Breast epithelium (tissue), 4 donors: ENCODE measurements at places on chromosomes 3 and 15. TPM values are rescaled to one million over a fixed set of nuclear protein-coding genes. Genes with fewer than 3 reads are reported as not detected.

- H3K4me1 ChIP-seq = no peaks in the 10 kb centered on the region
- H3K27ac ChIP-seq = no peak overlapping the region
- H3K36me3 ChIP-seq = no peaks in the 10 kb centered on the region
- DNase-seq = no peak
- H3K4me3 ChIP-seq = no peak overlapping the region
- H3K27me3 ChIP-seq = no peaks in the 10 kb centered on the region
Measured at GRCh38 chr3:69326855-69327300, 59.0 kb downstream of the FRMD4B start.

- H3K4me3 ChIP-seq = no peak overlapping the region
- H3K36me3 ChIP-seq = no peaks in the 10 kb centered on the region
- H3K27ac ChIP-seq = no peak overlapping the region
- H3K27me3 ChIP-seq = no peaks in the 10 kb centered on the region
- no peaks in the 10 kb centered on the region for H3K4me1 ChIP-seq
- DNase-seq = no peak
Measured at GRCh38 chr3:16808393-16809107, 76.2 kb upstream of the PLCL2 start.

DNA sequence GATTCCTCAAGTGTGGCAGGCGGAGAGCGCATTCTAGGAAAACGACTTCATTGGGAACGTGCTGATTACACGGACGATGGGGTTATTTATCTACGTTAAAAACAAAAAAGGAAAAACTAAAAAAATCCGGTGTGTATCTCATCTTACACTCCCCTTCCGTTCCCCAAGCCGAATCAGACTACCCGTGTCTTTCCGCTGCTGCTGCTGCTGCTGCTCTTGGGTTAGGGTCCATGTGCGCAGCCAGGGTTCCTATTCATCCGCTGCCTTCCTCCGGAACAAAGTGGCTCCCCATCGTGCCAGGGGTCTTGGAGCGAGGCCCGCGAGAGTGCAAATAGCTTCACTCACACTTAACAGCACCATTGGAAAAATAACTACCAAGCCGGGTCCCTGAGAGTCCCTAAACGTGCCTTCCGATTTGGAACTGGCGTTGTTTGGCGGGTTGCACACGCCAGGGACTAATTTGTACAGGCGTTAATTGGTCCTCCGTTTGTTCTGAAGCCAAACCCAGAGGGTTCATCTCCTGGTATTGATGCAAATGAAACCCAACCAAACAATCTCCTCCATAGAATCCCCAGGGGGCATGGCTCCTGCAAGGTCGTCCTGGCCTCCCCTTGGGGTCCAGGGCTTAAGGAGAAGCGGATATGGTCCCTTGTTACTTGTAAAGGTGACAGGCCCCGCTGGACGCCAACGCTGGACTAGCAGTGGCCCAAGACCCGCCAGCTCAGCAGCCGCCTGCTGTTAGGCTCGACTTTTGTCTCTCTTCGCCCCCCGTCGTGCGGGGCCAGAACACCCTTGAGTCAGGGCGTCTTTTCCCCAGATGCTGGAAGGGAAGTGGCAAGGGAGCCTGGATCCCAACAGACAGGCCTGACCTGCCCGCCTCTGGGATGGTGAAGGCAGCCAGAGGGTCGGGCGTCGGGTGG lies 11.0 kb upstream of the ONECUT1 start:
- H3K4me3 ChIP-seq = no peak overlapping the region
- peaks cover 8% of the 10 kb centered on the region for H3K4me1 ChIP-seq
- no peak for DNase-seq
- no peak overlapping the region for H3K27ac ChIP-seq

GRCh38 chr15:26766262-26766661 lies 6.6 kb downstream of the GABRB3 start:
- no peaks in the 10 kb centered on the region for H3K36me3 ChIP-seq
- H3K4me3 ChIP-seq = no peak overlapping the region
- no peak for DNase-seq
- no peaks in the 10 kb centered on the region for H3K4me1 ChIP-seq
- H3K27ac ChIP-seq = no peak overlapping the region
- H3K27me3 ChIP-seq = no peaks in the 10 kb centered on the region

- H3K27ac ChIP-seq = no peak overlapping the region
- DNase-seq = no peak
- H3K27me3 ChIP-seq = no peaks in the 10 kb centered on the region
- H3K4me1 ChIP-seq = no peaks in the 10 kb centered on the region
- H3K4me3 ChIP-seq = no peak overlapping the region
Measured at GRCh38 chr15:70409388-70409787, 311.7 kb upstream of the TLE3 start.

DNA sequence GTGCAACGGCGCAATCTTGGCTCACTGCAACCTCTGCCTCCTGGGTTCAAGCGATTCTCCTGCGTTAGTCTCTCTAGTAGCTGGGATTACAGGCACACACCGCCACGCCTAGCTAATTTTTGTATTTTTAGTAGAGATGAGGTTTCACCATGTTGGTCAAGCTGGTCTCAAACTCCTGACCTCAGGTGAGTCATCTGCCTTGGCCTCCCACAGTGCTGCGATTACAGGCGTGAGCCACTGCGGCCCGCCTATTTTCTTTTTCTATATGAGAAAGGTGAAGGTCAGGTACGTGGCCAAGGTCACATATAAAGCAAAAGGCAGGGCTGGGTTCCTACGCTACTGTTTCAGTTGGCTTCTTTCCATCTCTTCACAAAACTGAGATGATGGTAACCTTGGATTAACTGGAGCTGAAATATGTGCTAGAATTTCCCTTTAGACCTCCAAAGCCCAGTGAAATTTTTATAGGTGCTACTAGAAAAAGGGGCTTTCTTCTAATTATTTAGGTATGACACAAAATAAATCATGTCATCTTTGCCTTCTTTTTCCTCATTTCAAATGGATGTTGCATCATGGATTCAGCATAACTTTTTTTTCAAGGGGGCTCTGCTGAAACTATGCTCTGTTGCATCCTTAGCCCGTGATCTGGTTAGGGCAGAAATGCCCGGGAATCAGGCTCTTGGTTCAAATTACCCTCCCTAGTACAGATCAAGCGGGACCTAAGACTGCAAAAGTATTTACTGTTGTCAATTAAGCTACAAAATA lies 68.5 kb downstream of the MYO1E start:
- H3K4me3 ChIP-seq = no peak overlapping the region
- no peaks in the 10 kb centered on the region for H3K4me1 ChIP-seq
- H3K27me3 ChIP-seq = no peaks in the 10 kb centered on the region

DNA sequence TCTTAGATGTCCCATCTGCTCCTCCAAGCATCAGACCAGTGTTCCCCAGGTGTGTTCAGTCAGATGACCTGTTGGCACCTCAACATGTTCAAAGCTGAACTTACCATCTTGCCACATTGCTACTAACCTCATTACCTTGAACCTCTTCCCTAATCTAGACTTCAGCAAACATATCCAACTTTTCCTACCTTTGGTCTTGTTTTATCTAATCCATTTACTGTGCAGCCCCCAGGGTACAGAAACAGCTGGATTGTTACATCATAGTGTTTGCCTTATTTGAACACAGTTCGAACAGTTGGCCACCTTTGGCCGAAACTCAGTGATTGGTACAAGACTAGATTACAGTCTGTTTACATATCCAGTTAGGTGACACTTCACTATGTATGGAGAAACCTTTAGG lies 36.1 kb upstream of the MCF2L2 start:
- H3K27me3 ChIP-seq = no peaks in the 10 kb centered on the region
- H3K4me1 ChIP-seq = no peaks in the 10 kb centered on the region
- no peak overlapping the region for H3K27ac ChIP-seq
- H3K36me3 ChIP-seq = no peaks in the 10 kb centered on the region

DNA sequence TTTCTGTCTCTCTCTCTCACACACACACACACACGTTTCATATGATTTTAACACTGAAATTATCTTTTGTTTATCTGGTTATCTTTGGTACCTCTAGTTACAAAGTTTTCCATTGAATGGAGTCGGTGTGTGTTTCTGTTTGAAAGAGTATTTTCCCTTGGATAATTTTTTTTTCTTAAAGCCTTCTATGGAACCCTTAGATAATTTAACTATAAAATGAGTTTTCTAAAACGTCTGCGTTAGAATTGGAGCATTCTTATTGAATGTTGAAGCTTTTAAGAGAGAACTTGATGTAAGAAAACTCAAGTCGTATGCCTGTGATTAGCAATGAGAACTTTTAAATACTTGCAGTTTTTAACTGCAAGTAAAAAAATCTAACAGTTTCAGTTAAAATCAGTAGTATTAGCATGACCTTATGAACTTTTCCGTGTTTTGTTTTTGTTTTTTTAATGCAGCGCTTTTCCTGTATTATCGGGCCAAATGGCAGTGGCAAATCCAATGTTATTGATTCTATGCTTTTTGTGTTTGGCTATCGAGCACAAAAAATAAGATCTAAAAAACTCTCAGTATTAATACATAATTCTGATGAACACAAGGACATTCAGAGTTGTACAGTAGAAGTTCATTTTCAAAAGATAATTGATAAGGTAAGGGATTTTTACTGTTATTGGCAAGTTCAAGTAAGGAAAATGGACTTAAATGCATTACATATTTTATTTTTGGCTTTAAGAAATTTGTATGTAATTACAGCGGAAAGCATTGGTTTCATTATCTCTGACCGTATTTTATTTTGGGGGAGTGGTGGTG lies 3.0 kb downstream of the SMC4 start:
- no peaks in the 10 kb centered on the region for H3K4me1 ChIP-seq
- DNase-seq = no peak
- no peaks in the 10 kb centered on the region for H3K27me3 ChIP-seq
- no peaks in the 10 kb centered on the region for H3K36me3 ChIP-seq
- no peak overlapping the region for H3K4me3 ChIP-seq
- H3K27ac ChIP-seq = no peak overlapping the region

DNA sequence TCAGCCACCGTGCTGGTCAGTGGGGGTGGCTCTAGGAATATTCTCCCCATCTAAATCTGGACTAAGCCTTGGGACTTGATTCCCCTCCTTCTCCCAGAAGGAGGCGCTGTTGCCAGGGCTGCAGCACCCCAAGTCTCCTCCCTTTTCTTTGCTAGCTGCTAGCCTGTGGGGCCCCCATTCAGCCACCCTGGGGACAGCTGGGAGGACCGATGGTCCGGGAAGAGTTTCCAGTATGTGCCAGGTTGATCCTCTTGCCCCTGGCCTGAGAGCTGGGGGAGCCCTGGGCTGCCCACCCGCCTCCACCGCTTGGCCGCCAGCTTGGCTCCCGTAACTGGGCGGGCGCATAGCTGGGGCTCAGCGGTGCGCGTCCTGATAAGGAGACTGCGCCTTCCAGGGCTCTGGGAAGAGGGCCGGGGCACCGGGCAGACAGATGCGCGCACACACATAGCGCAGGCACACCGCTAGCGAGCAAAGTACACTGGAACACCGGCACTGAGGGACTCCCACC lies 4.2 kb downstream of the SMAD6 start:
- no peaks in the 10 kb centered on the region for H3K27me3 ChIP-seq
- no peak for DNase-seq
- H3K36me3 ChIP-seq = no peaks in the 10 kb centered on the region
- H3K4me1 ChIP-seq = peaks cover 7% of the 10 kb centered on the region
- peak overlapping the region; percentile 40 for H3K27ac ChIP-seq
- no peak overlapping the region for H3K4me3 ChIP-seq

GRCh38 chr3:104347291-104347690 lies 1019.4 kb upstream of the ALCAM start:
- no peaks in the 10 kb centered on the region for H3K36me3 ChIP-seq
- no peaks in the 10 kb centered on the region for H3K4me1 ChIP-seq
- no peak overlapping the region for H3K27ac ChIP-seq

- DNase-seq = no peak
- H3K36me3 ChIP-seq = peaks cover 15% of the 10 kb centered on the region
- peaks cover 7% of the 10 kb centered on the region for H3K4me1 ChIP-seq
- H3K27me3 ChIP-seq = no peaks in the 10 kb centered on the region
Measured at GRCh38 chr3:186789554-186790260, 6.3 kb downstream of the EIF4A2 start.

GRCh38 chr3:52536369-52537164 lies at the start of gene UQCC5:
Gene UQCC5, plus strand, starts transcription at chr3:52536605. Its CDS starts 151 bp downstream, at chr3:52536756.
- no peaks in the 10 kb centered on the region for H3K27me3 ChIP-seq
- H3K27ac ChIP-seq = peak within 1 kb of the TSS; percentile 87
- peak; percentile 98 for DNase-seq
- H3K4me3 ChIP-seq = peak within 1 kb of the TSS; percentile 76
- no peaks in the 10 kb centered on the region for H3K36me3 ChIP-seq

- no peak overlapping the region for H3K4me3 ChIP-seq
- DNase-seq = no peak
- H3K27me3 ChIP-seq = no peaks in the 10 kb centered on the region
- no peaks in the 10 kb centered on the region for H3K4me1 ChIP-seq
- H3K36me3 ChIP-seq = no peaks in the 10 kb centered on the region
Measured at GRCh38 chr3:90132197-90132596, 1024.8 kb downstream of the EPHA3 start.

DNA sequence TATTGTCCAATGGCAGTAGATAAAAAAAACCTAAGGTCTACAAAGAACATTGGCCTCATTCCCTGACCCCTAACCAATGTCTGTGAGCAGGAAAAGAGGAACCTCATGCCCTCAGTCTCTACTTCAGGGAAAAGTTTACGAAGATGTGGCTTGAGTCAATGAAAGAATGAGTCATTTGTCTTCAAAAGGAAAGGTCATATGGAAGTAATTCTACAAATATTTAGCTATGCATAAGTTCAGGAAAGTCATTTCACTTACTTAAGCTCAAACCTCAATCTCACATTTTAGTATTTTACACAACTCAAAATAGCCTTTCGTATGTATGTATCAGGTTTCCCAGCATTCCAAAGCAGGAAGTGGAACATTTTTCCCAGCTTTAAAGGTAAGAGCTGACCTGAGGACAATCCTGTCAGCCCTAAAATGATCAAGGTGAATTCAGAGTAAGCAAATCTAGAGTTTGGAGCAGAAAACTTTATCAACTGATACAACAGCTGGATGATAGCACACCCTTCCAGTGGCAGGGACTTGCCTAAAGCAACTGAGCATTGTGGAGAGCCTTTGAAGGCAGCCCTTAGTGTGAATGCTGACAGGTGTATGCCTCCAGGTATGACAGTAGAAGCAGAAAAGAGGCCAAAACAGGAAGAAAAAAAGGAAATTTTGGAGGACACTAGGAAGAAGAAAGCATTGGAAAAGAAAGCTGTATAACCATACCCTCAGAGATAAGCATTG lies 53.9 kb upstream of the ACKR4 start:
- peak overlapping the region; percentile 25 for H3K27ac ChIP-seq
- no peak for DNase-seq
- no peak overlapping the region for H3K4me3 ChIP-seq
- H3K27me3 ChIP-seq = no peaks in the 10 kb centered on the region
- H3K36me3 ChIP-seq = no peaks in the 10 kb centered on the region

- no peaks in the 10 kb centered on the region for H3K27me3 ChIP-seq
- H3K36me3 ChIP-seq = no peaks in the 10 kb centered on the region
- peaks cover 21% of the 10 kb centered on the region for H3K4me1 ChIP-seq
- peak overlapping the region; percentile 90 for H3K27ac ChIP-seq
- DNase-seq = no peak
- H3K4me3 ChIP-seq = no peak overlapping the region
Measured at GRCh38 chr3:40971191-40972168, 227.8 kb upstream of the CTNNB1 start.

GRCh38 chr3:46406788-46407611 lies at the start of the genes CCR5AS and CCRL2:
Gene CCR5AS, minus strand, starts transcription at chr3:46407066.
Gene CCRL2, plus strand, starts transcription at chr3:46407259. Its CDS starts 821 bp downstream, at chr3:46408080.
- H3K27ac ChIP-seq = peak within 1 kb of the TSS; percentile 84
- no peaks in the 10 kb centered on the region for H3K4me1 ChIP-seq
- DNase-seq = no peak
- peak within 1 kb of the TSS; percentile 22 for H3K4me3 ChIP-seq
- no peaks in the 10 kb centered on the region for H3K36me3 ChIP-seq
- no peaks in the 10 kb centered on the region for H3K27me3 ChIP-seq

Gene CYP1A2
- total RNA-seq = not detected

Gene P2RY12
- total RNA-seq = 3.7 TPM

Gene GNAT1
- total RNA-seq = not detected

Gene STRA6
- total RNA-seq = 1.0 TPM

Gene PLA2G4F
- under 0.01 TPM for total RNA-seq

Gene SST
- total RNA-seq = not detected

Gene CIB1
- total RNA-seq = 49.5 TPM

Gene TMEM40
- total RNA-seq = 1.8 TPM

Gene CYP8B1
- not detected for total RNA-seq
